ENCODE measurements at places on chromosomes 5 and 9.

DNA sequence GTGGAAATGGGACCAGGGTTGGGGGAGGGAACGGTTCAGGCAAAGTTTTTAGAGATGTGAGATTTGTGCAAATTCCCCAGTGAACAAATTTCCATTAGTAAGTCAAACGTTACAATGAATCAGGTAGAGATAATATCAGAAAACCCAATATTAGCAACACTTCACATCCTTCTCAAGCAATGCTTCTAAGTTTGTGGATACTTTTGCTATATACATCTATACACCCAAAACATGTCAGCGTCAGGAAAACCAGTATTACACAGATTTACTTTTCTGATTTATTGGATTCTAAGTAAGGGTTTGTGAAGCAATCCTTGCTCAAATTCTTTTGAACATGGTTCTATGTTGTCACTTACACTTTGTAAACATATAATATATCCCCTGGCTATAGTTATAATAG, 6.5 kb downstream of the ALDH1A1 start:
- DNase-seq: no peak

DNA sequence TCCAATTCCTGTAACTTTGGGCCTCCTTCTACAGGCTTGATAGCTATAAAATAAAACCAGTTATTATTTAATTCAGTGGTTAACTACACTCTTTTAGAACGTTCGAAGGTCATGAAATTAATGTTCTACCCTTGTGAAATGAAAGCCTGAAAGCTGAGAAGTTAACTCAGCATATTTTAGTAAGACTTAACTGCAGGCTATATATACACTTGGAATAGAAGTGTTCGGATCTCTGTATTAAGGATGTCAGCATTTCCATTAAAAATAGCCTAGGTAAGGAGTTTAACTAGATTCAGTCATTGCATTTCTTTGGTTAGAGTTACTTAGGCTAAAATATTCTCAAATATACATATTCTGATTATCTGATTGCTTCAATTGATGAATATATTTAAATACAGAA, 229.2 kb downstream of the MRPS30 start:
- no peak for DNase-seq

- no peak for DNase-seq
These were observed 189.4 kb downstream of the MED10 start for GRCh38 chr5:6188976-6189375.

- DNase-seq: no peak
These were observed 7.4 kb downstream of the NKX2-5 start for GRCh38 chr5:173227636-173228035.

GRCh38 chr9:136326761-136327303, 507 bp upstream of the GPSM1 start:
- no peak for DNase-seq

- no peak for DNase-seq
These were observed 239.1 kb upstream of the NUDT12 start for GRCh38 chr5:103801681-103802080.
